ENCODE measurements at places on chromosomes 6 and 20. TPM values are rescaled to one million over a fixed set of nuclear protein-coding genes. Genes with fewer than 3 reads are reported as not detected.

RPS21 gene
- 7,219 TPM for polyA plus RNA-seq

HAO1 gene
- not detected for polyA plus RNA-seq

EDN1 gene
- 0.23 TPM for polyA plus RNA-seq

NCOA6 gene
- polyA plus RNA-seq, result 9.0 TPM

SEL1L2 gene
- polyA plus RNA-seq, result not detected

LIN28B gene
- polyA plus RNA-seq, result 14.2 TPM

BMP2 gene
- polyA plus RNA-seq, result 1.8 TPM

TFAP2A gene
- 0.24 TPM for polyA plus RNA-seq

ENPP3 gene
- polyA plus RNA-seq, result 0.11 TPM

CDKN1A gene
- 36.0 TPM for polyA plus RNA-seq

DEFB132 gene
- polyA plus RNA-seq, result not detected

PTPN1 gene
- 18.4 TPM for polyA plus RNA-seq

SLC22A7 gene
- polyA plus RNA-seq, result not detected

SLC24A3 gene
- 3.7 TPM for polyA plus RNA-seq

CST4 gene
- not detected for polyA plus RNA-seq

POU5F1 gene
- 2,958 TPM for polyA plus RNA-seq

GNAS-AS1 gene
- 5.4 TPM for polyA plus RNA-seq

MOG gene
- 0.19 TPM for polyA plus RNA-seq

ANGPT4 gene
- polyA plus RNA-seq, result 0.25 TPM

SCUBE3 gene
- 0.80 TPM for polyA plus RNA-seq

MAPK13 gene
- polyA plus RNA-seq, result 13.5 TPM

CALHM4 gene
- not detected for polyA plus RNA-seq

CPXM1 gene
- polyA plus RNA-seq, result 90.9 TPM

BANF2 gene
- not detected for polyA plus RNA-seq

CCM2L gene
- 23.1 TPM for polyA plus RNA-seq

RAB22A gene
- polyA plus RNA-seq, result 3.1 TPM

FILIP1 gene
- 2.0 TPM for polyA plus RNA-seq

SNRNP48 gene
- 4.3 TPM for polyA plus RNA-seq

ETV7 gene
- polyA plus RNA-seq, result 2.4 TPM

ARMC12 gene
- 3.9 TPM for polyA plus RNA-seq

NKAPL gene
- polyA plus RNA-seq, result 0.08 TPM

Data from H1 (cell line).